ENCODE measurements at places on chromosomes 1 and 21.

- DNase-seq, result peak; percentile 34
Measured at GRCh38 chr1:224182057-224182865, 779 bp upstream of the DEGS1 start.

DNA sequence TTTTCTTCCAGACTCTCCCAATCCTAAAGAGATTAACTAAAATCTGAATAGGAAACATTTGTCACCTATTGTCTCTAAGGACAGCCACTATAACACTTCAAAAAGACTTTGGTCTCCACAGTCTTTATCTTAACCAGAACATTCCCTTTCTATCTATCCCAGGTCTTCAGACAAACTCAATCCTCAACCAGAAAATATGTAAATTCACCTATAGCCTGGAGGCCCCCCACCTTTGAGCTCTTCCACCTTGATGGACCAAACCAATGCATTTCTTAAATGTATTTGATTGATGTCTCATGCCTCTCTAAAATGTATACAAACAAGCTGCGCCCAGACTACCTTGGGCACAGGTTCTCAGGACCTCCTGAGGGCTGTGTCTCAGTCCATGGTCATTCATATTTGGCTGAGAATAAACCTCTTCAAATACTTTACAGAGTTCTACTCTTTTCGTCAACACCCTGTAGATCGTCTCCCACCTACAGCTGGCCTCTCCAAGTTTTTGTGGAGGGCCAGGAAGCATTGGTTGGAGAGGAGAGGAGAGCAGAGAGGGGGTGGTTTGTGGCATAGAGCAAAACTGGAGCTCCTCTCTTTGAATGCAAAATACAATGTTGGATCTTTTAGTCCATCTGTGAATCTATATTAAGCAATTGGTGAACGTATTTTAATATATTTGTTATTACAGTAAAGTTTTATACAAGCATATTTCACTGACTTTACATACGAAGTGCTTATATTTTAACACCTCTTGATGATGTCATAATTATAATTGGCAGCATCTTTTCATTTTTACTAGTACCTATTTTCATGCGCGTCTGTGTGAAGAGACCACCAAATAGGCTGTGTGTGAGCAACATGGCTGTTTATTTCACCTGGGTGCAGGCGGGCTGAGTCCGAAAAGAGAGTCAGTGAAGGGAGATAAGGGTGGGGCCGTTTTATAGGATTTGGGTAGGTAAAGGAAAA is 230.7 kb upstream of the DUSP10 start:
- no peak for DNase-seq

DNA sequence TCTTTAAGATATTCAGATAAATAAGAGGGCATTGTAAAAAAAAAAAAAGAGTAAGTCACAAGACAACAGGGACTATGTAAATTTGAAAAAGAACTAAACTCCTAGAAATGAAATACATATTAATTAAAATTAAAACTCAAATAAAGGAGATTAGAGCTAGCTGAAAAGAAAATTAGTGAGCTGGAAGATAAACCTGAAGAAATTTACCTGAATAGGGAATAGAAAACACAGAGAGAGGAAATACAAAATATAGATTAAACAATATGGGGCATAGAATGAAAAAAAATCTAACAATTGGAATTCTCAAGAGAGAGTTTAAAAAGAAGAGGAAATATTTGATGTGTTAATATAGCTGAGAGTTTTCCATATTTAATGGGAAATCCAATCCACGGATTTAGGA is 35.6 kb upstream of the TADA1 start:
- no peak for DNase-seq

GRCh38 chr1:113434081-113434873 is 44.0 kb downstream of the MAGI3 start:
- no peak for DNase-seq
